ENCODE measurements at places on chromosomes 6 and 20.
A peak's percentile ranks its signal among the peaks of the same experiment; 100 is the strongest.

DNA sequence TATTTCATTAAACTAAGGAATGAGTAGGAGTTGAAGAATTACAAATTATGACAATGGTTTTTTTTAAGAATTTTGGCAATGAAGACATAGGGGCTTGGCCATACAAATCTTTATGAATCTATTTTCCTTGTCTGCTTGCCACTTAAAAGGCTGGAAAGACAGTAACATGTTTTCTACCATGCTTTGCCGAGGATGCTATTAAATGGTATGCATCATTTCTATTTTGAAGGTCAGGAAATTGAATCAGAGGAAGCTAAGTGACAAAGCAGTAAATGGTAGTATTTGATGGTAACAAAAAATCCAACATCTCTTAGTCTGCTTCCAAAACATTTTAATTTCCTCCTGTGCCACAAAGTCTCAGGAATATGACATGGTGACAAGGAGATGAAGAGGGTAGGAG, 287.2 kb downstream of the RFPL4B start:
- no peak for DNase-seq

- DNase-seq, result no peak
These were observed 51.0 kb upstream of the SLC32A1 start for GRCh38 chr20:38673261-38673660.

GRCh38 chr6:169169375-169169774, 84.3 kb downstream of the THBS2 start:
- DNase-seq, result no peak

DNA sequence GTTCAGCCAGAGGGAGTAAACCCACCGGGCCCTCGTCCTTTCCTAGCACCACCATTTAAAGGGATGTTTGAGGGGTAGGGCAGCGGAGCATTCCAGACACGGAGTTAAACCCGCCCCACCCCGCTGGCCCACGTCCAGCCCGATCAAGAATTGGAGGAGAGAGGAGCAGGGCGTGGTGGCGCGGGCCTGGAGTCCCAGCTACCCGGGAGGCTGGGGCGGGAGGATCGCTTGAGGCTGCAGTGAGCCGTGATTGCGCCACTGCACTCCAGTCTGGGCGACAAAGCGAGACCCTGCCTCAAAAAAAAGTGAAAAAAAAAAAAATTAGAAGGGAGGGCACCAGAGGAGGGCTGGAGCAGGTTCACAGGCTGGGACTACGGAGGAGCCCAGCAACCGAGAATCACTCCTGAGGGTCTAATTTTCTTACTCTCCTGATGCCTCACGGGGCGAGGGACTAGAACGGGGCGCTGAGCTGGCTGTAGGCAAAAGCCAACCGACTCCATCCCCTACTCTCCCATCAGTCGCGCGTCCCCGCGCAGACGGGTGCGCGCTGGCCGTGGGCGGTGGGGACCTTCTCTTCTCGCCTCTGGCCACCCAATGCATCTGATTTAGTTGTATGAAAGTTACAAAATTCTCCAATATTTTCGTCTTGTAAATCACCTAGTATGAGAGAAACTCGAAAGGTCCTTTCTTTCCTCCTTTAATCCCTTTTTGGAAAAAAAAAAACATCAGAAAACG, 6.1 kb upstream of the HSPA1B start:
- peak; percentile 39 for DNase-seq

DNA sequence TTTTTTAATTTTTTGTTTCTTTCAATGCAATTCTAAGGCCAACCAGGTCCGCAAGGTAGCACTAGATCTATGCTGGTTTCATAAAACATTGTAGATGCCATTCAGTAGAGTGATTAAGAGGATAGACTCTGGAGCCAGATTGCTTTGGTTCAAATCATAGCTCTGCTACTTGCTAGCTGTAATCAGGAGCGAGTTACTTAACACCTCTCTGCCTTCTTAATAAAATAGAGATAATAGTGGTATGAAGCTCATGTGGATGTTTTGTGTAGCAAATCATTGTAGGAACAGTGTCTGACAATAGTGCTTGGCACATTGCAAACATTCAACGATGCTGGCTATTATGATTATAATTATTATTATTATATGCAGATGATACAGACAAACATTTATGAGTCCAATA, 164.9 kb downstream of the LAMA2 start:
- DNase-seq, result no peak

- peak; percentile 90 for DNase-seq
These were observed 202.7 kb downstream of the CLIC5 start for GRCh38 chr6:45812922-45813321.

DNA sequence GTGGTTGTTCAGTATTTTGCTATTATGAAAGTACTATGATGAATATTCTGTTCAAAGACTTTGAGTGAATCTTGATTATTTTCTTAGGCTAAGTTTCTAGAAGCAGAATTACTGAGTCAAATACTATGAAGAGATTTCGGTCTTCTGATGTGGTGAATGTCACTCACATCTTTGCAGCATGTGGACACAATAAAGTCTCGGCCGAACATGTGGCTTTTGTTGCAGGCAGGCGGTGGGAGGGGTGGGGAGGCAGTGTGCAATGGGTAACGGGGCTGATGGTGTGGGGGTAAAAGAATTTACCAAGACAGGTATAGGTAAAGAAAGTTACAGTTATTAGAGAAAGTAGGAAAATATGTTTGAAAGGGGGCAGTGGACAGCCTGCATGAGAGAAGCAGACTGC, 156.4 kb upstream of the DTNBP1 start:
- DNase-seq, result no peak

- no peak for DNase-seq
These were observed 93.1 kb upstream of the TAB2 start for GRCh38 chr6:149224399-149224798.

DNA sequence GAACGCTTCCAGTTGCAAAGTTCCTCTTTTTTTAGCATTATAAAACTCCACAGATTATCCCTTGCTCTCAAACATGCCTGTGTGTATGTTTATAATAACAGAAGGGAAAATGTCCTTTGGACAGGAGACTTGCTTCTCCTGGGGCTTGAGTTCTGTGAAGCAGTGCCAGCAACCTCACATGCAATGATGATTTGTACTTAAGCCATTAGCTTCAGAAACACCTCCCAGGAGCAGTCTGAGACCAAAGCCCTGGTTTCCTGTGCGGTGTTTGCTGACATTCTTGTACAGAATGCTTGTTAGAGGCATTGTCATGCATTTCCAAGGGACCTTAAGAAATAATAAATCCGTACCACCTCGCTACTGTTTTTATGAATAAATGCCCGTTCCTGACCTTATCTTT, 752.8 kb downstream of the CBLN4 start:
- no peak for DNase-seq

DNA sequence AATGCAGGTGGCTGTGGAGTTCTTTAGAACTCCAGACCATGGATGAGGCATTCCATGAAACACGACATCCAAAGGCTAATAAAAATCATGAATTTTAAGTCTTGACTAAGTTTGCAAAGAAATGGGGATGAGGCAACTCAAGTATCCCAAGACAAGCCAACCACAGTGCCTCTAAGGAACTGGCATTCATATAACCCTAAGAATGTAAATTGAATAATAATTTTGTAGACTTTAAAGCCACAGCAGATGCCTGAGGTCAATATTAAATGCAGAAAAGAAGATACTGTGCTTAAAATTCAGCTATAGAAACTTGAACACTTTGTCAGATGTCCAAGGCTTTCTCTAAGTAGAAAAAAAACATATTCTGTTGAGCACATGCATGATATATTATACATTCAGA, 54.5 kb downstream of the TFAP2B start:
- no peak for DNase-seq

DNA sequence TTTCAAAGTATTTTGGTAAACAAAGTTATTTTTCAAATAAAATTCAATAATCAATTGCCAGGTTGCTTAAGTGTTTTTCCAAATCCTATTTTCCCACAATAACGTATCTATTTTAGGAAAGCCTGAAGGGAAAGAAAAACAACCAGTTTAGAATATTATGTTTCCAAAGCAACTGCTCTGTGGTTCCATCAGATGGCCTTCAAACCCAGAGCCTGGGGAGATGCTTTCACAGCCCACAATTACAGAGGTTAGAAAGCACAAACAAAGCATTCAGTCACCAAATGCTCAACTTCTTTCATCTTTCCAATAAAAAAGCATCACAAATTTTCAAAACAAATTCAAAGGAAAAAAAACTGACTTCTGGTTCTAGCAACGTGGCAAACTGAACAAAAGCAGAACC, 66.0 kb downstream of the ELOVL5 start:
- DNase-seq, result no peak

GRCh38 chr6:159726255-159726917, 920 bp upstream of the WTAP start:
- no peak for DNase-seq

DNA sequence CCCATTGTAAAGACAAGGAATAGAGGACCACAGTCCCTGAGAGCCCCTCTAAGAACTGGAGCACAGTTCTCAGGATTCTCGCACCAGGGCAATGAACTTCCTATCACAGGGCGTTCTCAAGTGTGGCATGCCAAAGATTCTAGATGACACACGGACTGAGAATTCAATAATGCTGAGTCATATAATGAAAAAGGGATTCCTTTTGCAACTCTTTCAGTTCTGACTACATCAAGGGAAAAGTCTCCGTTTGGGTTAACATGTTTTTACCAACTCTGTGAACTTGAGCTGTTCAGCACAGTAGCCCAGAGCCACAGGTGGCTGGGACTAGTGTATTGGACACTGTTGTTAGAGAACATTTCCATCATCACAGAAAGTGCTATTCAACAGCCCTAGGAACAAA, 3.4 kb downstream of the MED20 start:
- peak; percentile 94 for DNase-seq

DNA sequence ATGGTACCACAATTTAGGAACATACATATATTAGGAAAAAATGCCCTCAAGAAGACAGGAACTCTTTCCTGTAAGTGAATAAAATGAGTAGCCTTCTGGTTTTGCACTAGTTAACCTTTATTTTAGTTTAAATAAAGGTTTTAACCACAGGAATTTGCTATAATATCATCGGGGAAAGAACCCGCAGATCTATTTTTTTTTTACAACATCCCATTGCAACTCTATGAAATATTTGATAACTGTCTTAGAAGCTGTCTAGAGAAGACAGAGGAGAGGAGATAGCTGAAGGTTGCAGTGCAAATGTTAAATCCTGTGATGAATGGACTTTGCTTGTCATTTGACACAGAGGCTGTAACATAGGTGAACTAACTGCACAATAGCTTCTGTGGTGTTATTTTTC, 69.5 kb downstream of the TINAG start:
- DNase-seq, result no peak

DNA sequence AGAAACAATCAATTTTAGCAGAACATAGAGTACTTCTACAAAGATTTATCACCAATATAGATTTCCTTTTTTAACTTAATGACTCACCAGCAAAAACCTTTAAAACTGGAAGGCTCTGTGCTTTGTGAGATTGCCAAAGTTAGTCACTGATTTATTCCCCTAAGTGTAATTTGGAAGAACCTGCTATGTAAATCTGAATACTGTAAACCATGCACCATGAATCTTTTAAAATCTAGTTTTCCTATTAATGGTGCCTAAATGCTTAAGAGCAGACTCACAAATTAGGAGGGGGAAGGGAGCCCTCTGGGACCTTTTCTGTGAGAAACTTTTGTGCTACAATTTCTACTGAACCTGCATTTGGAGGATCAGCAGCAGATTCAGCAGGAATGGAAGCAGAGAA, 57.8 kb upstream of the PNRC1 start:
- peak; percentile 81 for DNase-seq

GRCh38 chr6:217048-217659, 75.1 kb upstream of the DUSP22 start:
- DNase-seq, result no peak

GRCh38 chr6:155077331-155077730, 82.2 kb downstream of the TIAM2 start:
- DNase-seq, result no peak

DNA sequence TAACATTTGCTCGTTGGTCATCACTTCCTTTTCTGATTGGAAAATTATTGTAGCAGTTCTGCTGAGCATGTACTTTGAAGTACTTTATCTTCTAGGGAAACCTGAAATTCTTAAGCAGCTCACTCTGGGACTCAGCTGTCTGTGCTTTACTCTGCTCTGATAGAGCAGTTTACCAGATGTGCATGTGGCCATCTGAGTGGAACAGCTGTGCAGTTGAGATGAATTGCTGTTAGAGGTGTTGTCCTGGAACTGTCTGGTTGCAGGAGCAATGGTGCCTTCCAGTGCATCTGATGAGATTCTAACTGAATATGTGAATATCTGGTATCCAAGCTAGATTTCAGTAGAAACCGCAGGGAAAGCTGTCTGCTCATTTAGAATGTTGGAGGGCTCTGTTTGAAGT, 27.2 kb downstream of the PANK2 start:
- no peak for DNase-seq

DNA sequence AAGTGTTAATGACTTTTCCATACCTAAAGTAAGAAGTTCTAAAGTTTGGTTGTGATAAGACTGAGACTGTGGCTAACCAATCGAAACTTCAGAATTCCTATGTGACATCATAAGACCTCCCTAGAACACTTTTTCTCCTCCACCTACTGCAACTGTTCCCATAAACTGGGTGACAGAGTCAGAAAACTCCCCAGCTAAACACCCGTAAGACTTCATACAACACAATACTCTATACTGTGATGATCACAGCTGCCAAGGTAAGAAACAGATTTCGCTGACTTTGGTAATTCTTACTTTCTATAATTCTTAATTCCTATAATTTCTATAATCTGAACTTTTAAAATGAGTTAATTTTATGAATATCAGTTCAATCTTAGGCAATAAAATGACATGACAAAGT, at the start of gene PLN:
PLN (plus strand) TSS at position 161 of the 400 bp plus-strand sequence. CDS start 10,626 bp downstream, outside the sequence.
- DNase-seq, result no peak

GRCh38 chr20:37220731-37221130, 40.9 kb downstream of the GHRH start:
- peak; percentile 13 for DNase-seq

- no peak for DNase-seq
These were observed 92.0 kb upstream of the SCP2D1 start for GRCh38 chr20:18721551-18722115.

GRCh38 chr20:57698867-57699275, 10.9 kb downstream of the PMEPA1 start:
- DNase-seq, result no peak

GRCh38 chr20:11214256-11214840, 540.5 kb upstream of the JAG1 start:
- peak; percentile 65 for DNase-seq

DNA sequence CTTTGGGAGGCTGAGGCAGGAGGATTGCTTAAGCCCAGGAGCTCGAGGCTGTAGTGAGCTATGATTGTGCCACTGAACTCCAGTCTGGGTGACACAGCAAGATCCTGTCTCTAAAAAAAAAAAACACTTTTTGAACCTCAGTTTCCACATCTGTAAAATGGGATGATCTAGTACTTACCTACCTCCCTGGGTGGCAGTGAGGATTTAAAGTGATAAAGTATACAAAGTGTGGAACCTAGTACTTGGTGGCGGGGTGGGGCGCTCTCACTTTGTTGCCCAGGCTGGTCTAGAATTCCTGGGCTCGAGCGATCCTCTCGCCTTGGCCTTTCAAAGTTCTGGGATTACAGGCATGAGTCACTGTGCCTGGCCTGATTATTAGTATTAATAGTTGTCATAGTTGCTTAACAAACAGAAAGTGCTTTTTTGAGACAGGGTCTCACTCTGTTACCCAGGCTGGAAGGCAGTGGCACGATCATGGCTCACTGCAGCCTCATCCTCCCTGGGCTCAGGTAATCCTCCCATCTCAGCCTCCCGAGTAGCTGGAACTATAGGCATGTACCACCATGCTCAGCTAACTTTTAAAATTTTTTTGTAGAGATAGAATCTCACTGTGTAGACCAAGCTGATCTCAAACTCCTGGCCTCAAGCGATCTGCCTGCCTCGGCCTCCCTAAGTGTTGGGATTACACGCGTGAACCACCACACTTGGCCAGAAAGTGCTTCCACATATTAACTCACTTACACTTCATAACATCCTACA, 7.0 kb upstream of the PLTP start:
- no peak for DNase-seq

Measured in fibroblast of skin of right quadriceps (primary cell).